ENCODE measurements at places on chromosomes 11 and 22.

DNA sequence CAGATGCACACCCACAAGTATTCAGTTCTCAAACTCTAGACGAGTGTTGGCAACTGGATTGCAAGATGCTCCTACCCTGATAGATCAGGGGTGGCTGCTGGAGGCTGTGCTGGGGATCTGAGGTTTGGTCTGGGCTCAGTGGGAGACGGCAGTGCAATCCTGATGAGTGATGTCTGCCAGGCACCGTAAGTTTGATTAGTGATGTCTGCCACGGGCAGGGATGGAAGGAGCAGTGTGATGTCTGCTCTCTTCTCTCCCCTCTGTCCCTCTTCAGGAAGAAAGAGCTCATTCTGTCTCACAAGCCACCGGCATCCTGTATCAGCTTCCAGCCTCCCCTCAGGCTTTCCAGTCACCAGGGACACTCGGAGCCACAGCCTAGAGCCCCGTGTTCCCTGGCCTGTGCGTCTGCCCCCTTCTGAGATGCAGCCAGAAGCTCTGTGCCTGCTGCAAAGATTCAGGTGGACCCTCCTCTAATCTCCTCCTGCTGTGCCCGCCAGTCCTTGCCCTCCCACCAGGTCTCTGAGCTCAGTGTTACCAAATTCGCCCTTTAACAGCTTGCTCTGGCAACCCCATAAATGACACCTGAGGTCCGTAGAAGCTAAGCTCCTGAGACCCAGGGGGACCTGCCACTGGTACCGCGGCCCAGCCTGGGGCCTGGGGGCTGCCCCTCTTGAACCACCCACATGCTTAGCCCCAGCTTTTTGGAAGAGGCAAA, 19.9 kb downstream of the TP53I11 start:
- no peak for DNase-seq

DNA sequence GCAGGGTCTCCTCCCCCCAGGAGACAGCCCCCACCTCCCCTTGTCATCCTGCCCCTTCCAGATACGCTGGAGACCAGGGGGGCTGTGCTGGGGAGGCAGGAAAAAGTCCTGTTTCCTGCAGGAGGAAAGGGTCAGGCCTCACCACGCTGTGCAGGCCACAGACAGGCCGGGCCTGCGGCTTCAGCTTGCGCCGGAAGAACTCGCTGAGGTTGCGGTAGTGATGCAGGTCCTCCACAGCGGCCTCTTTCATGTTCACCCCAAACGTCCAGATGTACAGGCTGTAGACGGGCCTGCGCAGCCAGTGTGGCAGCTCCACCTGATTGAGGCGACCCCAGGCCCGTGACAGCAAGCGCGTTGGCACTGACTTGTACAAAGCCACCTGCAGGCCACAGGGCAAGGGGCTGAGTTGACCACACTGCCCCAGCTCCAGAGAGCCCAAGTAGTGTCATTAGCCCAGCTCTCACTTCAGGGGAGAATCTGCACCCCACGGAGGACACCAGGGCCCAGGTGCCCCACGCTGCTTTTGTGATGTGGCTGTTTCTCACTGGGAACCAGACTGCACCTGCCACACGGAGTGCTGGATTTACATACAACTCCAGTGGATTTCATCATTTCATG, 40.4 kb downstream of the PISD start:
- no peak for DNase-seq

DNA sequence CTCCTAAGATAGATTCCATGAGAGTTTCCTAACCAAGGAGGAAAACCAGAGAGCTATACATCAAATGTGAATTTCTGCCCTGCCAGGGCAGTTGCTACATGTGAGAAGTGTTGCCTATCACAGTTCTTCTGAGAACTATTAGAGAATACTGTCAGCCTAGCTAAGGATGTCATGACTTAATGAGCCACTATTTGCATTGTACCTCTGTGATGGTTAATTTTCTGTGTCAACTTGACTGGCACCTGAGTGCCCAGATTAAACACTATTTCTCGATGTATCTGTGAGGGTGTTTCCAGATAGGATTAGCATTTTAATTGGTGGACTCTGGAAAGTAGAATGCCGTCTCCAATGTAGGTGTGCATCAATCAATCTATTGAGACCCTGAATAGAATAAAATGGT, 1.7 kb upstream of the TCN1 start:
- DNase-seq: no peak

- no peak for DNase-seq
Measured at GRCh38 chr11:5232176-5232575, 2.1 kb downstream of the HBD start.

DNA sequence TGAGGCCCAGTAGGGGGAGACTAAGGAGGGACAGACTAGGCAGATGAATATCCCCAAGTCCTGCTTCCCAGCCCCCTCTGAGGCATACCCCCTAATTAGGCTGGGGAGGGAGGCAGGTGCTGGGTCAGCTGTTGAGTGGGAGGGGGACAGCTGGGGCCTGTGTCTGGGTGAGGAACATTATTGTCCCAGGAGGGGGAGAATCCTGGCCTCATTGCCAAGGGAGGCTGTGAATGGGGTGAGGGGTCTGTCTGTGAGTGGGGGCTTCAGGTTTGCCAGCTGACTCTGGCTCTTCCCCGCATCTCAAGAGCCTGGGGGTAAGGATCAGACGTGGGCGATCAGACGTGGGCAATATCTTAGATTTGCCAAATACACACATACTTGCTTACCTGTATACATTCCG, 2.1 kb downstream of the INPPL1 start:
- no peak for DNase-seq

DNA sequence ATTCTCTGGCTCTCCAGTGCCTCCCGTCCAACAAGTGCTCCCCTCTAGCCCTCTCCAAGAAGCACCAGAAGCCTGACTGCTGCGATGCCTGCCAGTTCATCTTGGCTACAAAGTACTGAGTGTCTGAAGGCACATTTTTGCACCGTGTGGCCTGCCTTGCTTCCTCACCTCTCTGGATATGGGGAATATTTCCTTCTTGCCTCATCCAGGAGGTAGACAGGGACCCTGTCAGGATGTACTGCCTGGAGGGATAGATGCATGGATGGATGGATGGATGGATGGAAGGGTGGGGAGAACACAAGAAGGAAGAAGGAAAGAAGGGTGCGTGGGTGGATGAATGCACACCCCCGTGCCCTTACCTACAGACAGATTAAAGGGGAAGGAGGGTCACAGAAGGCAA, 27.6 kb downstream of the KCTD17 start:
- DNase-seq: no peak

DNA sequence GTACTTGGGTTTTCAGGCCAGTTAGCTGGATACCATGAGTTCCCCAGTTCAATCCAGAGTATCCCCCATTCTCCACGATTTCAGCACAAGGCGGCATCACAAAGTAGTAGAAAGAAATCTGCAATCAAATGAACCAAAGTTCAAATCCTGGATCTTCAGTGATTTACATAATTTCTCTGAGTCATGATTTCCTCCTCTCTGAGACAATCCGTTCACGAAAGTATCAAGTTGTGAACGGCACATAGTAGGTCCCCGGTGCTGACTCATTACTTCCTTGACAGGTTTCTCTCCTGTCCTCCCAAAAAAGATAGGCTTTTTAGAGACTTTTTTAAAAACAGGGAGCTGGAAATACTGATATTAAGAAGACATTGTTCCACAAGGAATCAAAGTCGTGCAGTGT, 69.1 kb upstream of the AKIP1 start:
- no peak for DNase-seq

GRCh38 chr11:18105802-18106574, at the start of gene SAAL1:
TSS of gene SAAL1 (minus strand) at chr11:18106082. CDS start at chr11:18106041, 41 bp downstream.
- DNase-seq: peak; percentile 95

DNA sequence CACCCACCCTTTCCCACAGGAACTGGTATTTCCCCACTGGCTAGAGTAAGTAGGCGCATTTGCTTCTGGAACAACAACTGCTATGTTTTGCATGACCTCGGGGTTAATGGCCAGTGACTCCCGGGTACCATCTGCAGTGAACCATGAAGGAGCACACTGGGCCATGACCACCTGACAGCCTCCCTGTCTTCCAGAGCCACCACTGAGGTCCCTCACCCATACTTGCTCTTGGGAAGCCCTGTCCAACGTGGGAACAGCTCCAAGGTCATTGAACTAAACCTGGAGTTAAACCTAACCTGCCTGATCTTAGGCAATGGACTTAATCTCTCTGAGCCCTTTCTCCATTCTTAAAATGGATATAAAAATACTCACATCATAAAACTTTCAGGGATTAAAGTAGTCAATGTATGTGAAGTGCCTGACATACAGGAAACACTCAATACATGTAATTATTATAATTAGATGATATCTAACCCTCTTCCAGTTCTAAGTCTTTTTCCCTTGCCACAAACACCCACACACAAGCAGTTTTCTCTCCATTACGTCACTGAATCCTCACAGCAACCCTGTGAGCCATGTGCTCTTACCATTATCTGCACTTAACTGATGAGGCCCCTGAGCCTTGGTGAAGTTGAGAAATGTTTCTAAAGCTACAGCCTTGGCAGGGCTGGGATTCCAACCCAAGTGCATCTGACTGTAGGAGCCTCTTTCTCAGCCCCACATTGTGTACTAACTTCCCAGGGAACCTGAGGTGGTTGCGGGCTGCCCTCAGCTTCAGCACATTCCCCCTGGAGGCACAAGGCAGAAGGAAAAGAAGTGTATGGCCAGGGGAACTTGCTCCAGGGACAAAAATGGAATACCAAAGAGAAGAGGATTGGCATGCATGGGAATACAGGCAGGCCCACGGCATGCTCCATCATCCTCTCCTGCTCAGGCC, 74.5 kb upstream of the NCAM1 start:
- DNase-seq: no peak

- DNase-seq: no peak
Measured at GRCh38 chr22:26796785-26797184, 139.4 kb downstream of the MIAT start.

- no peak for DNase-seq
Measured at GRCh38 chr11:118412921-118413320, 11.5 kb downstream of the ATP5MG start.

GRCh38 chr11:110434952-110435779, 5.4 kb downstream of the FDX1 start:
- no peak for DNase-seq

DNA sequence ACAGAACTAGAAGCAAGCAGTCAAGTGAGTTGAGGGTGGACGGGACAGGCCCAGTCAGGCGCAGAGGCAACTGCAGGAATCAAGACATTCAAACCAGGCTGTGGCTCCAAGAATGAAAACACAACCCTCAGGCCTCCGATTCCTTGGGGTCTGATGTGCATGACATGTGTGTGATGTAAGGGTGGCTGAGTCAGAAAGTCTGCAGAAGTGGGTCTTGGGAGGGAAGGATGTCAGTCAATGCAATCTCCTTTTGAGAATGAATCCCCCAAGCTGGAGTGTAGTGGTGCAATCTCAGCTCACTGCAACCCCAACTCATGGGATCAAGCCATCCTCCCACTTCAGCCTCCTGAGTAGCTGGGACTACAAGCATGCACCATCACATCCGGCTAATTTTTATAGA, 15.9 kb upstream of the PDE2A start:
- DNase-seq: no peak

DNA sequence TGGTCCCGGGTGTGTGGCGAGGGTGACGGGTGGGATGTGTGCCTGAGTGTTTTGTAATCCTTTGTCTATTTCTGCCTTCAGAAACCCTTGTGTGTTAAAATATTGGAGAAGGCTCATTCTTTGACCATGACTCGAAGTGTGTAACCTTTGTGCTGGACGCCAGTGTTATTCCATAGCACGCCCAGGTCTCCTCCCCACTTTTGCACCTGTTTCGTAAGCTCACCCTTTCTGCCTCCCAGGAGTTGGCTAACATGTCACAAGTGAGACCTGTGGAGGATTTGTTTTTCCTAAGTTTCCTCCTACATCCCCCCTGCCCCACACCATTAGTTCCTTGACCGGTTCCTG, 382 bp downstream of the C11orf54 start:
- DNase-seq: peak; percentile 69

- DNase-seq: no peak
Measured at GRCh38 chr11:8748317-8748716, 65.7 kb downstream of the RPL27A start.

DNA sequence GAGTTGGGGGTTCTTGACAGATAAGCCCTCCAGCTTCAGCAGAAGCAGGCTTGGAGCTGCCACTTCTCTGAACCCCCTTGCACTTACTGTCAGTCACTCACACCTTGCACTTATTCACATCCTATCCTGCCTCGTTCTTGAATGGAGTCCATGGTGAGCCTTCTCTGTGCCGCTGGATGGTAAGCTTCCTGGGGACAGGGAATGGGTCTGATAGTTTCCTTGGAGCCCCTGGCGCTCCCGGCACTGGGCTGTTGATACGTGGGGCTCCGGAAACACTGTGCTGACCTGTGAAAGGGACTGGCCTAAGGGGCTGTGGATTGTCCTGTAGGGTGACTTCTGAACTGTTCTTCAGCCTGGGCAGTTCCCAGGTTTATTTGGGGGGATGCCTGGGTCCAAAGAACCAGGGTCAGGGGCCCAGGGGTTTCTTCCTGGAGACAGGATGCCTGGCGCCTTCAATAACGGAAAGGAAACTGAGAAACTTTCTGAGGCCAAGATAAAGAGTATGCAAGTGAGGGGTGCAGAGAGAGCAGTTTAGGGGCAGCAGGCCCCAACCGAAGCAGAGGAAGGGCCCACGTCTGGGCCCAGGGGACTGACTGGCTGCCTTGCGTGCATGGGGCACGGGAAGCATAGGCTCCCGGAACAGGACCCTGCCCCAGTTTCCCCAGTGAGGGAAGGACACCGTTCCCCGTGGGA, 709 bp upstream of the ST3GAL4 start:
- DNase-seq: no peak

GRCh38 chr22:36163497-36163896, 2.9 kb upstream of the APOL3 start:
- DNase-seq: no peak

GRCh38 chr11:7651140-7651551, 22.2 kb downstream of the CYB5R2 start:
- DNase-seq: no peak

DNA sequence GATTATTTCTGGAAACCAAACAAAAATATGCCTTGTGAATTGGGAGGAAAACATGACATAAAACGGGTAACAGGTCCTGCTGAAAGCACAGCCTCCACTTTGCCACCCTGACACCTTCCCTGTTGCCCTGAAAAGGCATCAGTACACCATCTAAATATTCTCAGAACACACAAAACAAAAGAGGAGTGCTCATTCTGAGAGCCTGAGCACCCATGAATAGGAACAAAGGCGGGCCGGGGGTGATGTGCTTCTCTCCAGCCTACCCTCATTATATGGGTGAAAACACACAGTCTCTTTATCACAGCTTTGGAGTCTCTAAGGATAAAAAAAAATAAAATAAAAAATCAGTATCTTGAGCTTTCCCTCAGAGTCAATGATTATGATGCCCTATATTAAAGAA, 19.7 kb downstream of the SCUBE2 start:
- DNase-seq: no peak

DNA sequence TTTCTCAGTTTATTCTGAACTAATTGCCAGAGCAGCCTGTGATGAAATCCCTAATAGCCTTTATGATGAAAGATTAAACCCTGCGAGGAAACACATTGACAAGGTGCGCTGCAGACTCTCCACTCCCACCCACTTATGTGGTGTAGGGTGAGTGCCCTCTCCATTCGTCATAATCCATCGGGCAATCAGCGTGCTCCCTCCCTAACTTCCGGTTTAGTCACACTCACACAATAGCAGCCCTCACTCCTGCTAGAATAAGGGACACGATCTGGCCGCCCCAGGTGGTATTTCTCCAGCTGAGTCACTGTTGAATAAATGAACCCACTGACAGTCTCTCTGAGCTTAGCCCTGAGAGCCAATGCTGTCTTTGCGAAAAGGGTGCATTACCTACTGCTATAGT, 188.3 kb downstream of the OPCML start:
- no peak for DNase-seq

GRCh38 chr11:99368583-99368982, 347.8 kb downstream of the CNTN5 start:
- no peak for DNase-seq
